ENCODE measurements at places on chromosomes 3 and 15.

- DNase-seq, result no peak
These were observed 344.9 kb downstream of the LRRC3B start for GRCh38 chr3:26967501-26967900.

DNA sequence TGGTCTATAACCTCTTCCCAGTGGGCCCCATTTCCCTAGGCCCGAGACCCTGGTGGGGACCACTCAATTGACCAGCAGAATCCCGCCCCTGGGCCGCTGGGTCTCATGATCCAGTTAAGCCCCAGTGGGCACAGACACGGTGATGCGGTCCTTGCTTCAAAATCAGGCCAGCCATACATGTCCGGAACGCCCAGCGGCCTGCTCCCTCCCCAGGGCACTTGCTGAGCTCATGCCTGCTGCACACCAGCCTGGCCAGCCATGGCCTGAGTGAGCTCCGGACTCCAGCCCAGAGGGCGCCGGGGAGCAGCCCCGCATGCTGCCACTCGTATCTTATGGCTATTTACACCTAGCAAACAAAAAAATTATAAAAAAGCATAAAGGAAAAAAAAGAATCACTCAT is 34.4 kb upstream of the IQSEC1 start:
- DNase-seq, result no peak

DNA sequence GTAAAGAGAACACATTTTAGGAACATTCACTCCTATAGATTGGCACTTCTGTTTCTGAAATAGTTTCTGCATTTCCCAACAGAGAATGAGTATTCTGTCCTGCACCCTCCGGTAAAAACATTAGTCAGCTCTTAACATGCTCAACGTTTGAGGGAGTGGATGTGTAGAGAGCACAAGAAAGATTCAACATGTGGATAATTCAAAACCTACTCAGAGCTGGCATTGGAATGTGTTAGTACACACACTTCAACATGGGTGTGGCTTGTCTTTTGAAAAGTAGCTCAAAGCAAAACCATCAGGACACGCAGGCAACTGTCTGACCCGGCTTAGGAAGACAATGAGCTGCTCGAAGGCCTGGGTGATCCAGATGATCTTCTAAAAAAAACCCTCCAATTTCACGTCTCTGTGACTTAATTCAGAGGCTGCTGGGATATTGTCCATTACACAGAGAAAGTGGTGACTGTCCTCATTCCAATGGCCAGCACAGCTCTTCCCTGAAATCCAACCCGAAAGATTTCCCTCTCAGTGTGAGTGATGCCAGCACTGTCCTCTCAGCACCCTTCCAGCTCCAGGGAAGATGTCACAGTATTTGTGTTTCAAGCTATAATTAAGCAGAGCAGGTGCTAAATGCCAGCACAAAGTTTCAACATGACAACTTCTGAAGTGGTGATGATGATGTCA is 18.1 kb downstream of the FBN1 start:
- DNase-seq, result no peak

GRCh38 chr3:8201886-8202285 is 299.7 kb upstream of the LMCD1 start:
- DNase-seq, result no peak

DNA sequence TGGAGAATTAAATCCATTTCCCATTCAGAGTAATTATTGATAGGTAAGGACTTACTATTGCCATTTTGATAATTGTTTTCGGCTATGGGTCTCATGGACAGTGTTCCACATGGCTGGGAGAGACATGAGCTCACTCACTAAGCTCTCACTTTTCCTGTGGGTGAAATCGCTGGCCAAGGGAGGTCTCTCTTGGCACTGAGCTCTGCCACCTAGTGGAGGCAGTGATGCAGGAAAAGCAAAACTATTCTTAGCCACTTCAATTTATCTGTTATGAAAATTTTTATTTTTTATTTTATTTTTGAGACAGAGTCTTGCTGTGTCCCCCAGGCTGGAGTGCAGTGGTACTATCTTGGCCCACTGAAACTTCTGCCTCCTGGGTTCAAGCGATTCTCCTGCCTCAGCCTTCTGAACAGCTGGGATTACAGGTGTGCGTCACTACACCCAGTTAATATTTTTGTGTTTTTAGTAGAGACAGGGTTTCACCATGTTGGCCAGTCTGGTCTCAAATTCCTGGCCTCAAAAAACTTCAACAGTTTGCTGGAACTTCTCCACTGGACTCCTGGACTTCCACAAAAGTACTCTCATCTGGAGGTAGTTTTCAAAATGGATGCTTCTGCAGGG is 4.7 kb upstream of the RNF13 start:
- DNase-seq, result peak; percentile 76

Measured in common myeloid progenitor, CD34-positive (primary cell).